ENCODE measurements at places on chromosomes 5 and 9. TPM values are rescaled to one million over a fixed set of nuclear protein-coding genes. Genes with fewer than 3 reads are reported as not detected.

The HRH2 gene
- 16.9 TPM for total RNA-seq

The PAX5 gene
- total RNA-seq, result 0.21 TPM

The WDR55 gene
- 25.9 TPM for total RNA-seq

The GABRA1 gene
- total RNA-seq, result not detected

The MCTP1 gene
- total RNA-seq, result 0.53 TPM

The EIF4E1B gene
- total RNA-seq, result not detected

The DAB2 gene
- total RNA-seq, result 0.05 TPM

The CDH12 gene
- total RNA-seq, result not detected

The PFN3 gene
- total RNA-seq, result not detected

- H3K27ac ChIP-seq, result no peak overlapping the region
- H3K4me1 ChIP-seq, result no peaks in the 10 kb centered on the region
- H3K27me3 ChIP-seq, result peaks cover 33% of the 10 kb centered on the region
- no peak overlapping the region for H3K4me3 ChIP-seq
- no peaks in the 10 kb centered on the region for H3K36me3 ChIP-seq
- DNase-seq, result peak; percentile 59
These were observed 73.2 kb upstream of the EPB41L4A start for GRCh38 chr5:112492291-112492690.

GRCh38 chr5:68441309-68442073 lies 225.9 kb downstream of the PIK3R1 start:
- peak overlapping the region; percentile 3 for H3K27ac ChIP-seq
- H3K27me3 ChIP-seq, result peaks cover 6% of the 10 kb centered on the region
- peak; percentile 29 for DNase-seq
- H3K4me1 ChIP-seq, result peaks cover 22% of the 10 kb centered on the region
- H3K36me3 ChIP-seq, result no peaks in the 10 kb centered on the region

DNA sequence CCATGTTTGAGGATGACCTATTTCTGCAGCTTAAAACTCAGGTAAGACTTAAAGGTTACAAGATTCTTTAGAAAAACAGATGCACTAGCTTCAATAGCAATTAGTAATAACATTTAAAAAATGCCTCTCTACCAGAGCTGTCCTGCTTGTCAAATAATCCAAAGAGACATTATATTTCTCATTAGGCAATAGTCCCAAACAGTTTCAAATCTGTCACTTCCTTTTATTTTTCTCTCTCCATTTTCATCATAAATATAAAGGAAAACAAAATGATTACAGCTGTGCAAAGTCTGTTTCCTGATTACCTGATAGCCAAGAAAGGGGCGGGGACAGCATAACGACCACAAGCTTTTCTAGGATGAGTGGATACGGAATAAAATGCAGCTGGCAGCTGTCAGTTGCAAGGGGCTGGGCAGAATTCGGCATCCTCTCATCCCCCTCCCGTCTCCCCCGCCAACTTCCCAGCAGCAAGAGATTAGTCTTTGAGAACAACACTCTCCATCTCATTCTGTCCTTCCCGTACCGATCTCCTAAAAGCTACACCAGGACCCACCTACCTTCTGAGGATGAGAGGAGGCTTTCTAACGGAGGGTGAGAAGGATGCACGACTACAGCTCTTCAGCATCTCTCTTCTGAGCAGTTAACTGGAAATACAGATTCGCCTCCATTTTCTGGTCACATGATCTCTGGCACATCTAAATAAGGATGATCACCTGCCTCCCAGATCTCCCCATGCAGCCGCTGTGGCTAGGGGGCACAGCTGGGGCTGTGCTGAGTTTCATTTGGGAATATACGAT lies 72.5 kb upstream of the PCA3 start:
- H3K4me1 ChIP-seq, result peaks cover 17% of the 10 kb centered on the region
- peak overlapping the region; percentile 47 for H3K4me3 ChIP-seq
- DNase-seq, result no peak
- peak overlapping the region; percentile 33 for H3K27ac ChIP-seq

- DNase-seq, result no peak
- no peak overlapping the region for H3K4me3 ChIP-seq
- H3K36me3 ChIP-seq, result no peaks in the 10 kb centered on the region
- peaks cover 36% of the 10 kb centered on the region for H3K27me3 ChIP-seq
- no peak overlapping the region for H3K27ac ChIP-seq
These were observed 22.1 kb upstream of the MARCHF6 start for GRCh38 chr5:10331341-10331796.

- no peak overlapping the region for H3K4me3 ChIP-seq
- peaks cover 4% of the 10 kb centered on the region for H3K27me3 ChIP-seq
- DNase-seq, result no peak
- H3K36me3 ChIP-seq, result no peaks in the 10 kb centered on the region
- no peak overlapping the region for H3K27ac ChIP-seq
These were observed 37.0 kb upstream of the RANBP6 start for GRCh38 chr9:6052293-6052919.

- H3K4me3 ChIP-seq, result no peak overlapping the region
- no peak for DNase-seq
- no peaks in the 10 kb centered on the region for H3K4me1 ChIP-seq
- peaks cover 16% of the 10 kb centered on the region for H3K36me3 ChIP-seq
These were observed 31.7 kb downstream of the HSDL2 start for GRCh38 chr9:112411626-112412027.

GRCh38 chr5:88683506-88684135 lies 199.4 kb downstream of the MEF2C start:
- peak; percentile 51 for DNase-seq
- H3K27me3 ChIP-seq, result peaks cover 74% of the 10 kb centered on the region
- H3K4me1 ChIP-seq, result peaks cover 9% of the 10 kb centered on the region
- H3K4me3 ChIP-seq, result peak overlapping the region; percentile 8
- H3K27ac ChIP-seq, result no peak overlapping the region

GRCh38 chr5:77431719-77432118 lies 60.4 kb downstream of the WDR41 start:
- no peak for DNase-seq
- peaks cover 8% of the 10 kb centered on the region for H3K36me3 ChIP-seq
- no peaks in the 10 kb centered on the region for H3K27me3 ChIP-seq

DNA sequence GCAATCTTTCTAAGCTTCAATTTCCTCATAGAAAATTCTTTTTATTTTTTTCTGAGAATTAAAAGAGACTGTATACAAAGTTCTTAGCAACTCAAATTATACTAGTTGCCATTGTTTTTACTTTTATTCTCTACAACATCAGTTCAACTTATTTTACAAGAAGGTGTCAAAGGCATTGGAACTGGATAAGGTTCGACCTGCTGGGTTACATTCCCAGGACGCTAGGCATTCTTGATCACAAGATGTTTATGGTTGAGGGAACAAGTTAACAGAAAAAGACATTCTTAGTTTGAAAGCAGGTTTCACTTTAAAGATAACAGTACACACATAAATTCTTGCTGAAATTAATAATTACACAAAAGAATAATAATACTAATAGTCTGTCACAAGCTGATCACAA lies 163.5 kb upstream of the SNX2 start:
- H3K4me3 ChIP-seq, result no peak overlapping the region
- DNase-seq, result no peak
- no peaks in the 10 kb centered on the region for H3K4me1 ChIP-seq
- no peak overlapping the region for H3K27ac ChIP-seq
- no peaks in the 10 kb centered on the region for H3K27me3 ChIP-seq
- H3K36me3 ChIP-seq, result no peaks in the 10 kb centered on the region

DNA sequence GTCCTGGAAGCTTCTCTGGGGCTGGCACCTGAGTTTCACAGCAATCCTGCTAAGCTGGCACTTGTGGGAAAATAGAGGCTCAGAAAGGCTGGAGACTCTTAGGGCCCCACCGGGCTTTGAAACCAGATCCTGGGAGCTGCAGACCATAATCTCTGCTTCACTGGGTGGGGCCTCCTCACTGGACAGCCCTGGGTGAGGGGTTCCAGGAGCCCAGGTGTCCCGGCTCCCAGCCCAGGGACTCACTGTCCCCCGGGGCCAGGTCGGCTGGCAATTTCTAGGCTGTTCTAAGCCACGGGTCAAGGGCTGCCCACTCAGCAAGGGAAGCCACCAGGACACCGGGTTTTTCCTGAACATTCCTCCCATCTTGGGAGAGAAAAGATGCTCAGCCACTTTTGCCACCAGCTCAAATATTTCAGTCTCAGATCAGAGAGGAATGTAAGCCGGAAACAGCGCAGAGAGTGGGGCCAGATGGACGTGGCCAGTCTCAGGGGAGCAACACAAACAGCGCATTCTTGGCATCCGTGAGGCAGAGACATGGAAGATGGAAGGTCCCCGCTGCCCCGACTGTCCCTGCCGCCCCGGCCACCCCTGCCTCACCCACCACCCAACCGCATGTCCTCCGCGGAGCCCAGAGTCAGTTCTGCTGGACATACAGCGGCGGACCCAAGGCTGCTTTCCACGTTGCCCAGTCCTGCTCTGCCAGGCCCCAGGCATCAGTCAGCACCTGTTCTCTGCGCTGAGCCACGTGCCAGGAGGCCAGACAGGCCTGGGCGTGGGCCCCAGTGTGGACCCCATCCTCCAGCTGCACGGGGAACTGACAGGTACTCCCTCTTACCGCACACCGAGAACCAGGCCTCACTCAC lies 72.6 kb downstream of the VAV2 start:
- H3K36me3 ChIP-seq, result no peaks in the 10 kb centered on the region
- H3K4me3 ChIP-seq, result no peak overlapping the region
- no peaks in the 10 kb centered on the region for H3K4me1 ChIP-seq
- no peak for DNase-seq

GRCh38 chr9:37290940-37291485 lies 131.5 kb upstream of the GRHPR start:
- H3K27ac ChIP-seq, result peak overlapping the region; percentile 93
- DNase-seq, result no peak
- peaks cover 70% of the 10 kb centered on the region for H3K4me1 ChIP-seq
- H3K27me3 ChIP-seq, result no peaks in the 10 kb centered on the region

GRCh38 chr9:113296796-113297558 lies 6.2 kb downstream of the RNF183 start:
- peaks cover 3% of the 10 kb centered on the region for H3K36me3 ChIP-seq
- no peak for DNase-seq
- no peak overlapping the region for H3K27ac ChIP-seq
- no peaks in the 10 kb centered on the region for H3K4me1 ChIP-seq
- no peak overlapping the region for H3K4me3 ChIP-seq

DNA sequence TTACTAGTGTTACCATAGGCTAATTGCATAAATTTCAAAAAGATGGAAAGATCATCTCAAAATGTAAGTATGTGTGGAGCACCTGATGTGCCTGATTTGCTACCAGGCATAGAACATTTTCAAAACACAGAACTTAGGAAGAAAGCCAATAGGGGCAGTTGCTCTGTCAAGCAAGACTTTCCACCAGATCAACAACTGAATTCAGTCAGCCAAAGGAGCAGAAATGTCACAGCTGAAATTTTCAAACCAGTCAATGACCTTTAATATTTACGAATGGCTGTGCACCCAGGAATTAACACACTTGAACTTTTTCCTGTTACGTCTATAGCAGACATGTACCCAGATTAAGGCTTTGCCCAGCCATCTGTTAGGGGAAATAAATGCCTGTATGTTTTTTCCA lies 452.8 kb upstream of the PTGER4 start:
- no peak for DNase-seq
- no peaks in the 10 kb centered on the region for H3K27me3 ChIP-seq
- peak overlapping the region; percentile 52 for H3K27ac ChIP-seq

DNA sequence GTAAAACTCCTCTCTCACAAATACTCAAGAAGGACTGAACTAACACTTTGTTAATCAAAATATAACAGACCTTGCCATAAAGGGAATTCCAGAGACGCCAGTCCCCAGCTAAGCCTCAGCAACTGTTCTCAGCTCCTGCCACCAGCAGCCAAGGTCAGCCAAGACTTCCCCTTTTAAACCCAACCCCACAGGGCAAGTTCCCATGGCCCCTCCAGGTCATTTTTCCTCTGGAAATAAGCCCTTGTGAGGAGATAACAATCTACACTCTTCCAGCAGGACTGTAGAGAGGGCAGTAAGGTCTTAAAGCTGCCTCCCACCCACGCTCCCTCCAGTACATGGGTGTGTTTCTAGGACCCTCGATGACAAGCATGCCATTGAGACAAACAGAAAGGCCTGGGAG lies 78.3 kb downstream of the DPYSL3 start:
- H3K4me3 ChIP-seq, result no peak overlapping the region
- H3K4me1 ChIP-seq, result no peaks in the 10 kb centered on the region
- no peak for DNase-seq
- no peak overlapping the region for H3K27ac ChIP-seq
- peaks cover 5% of the 10 kb centered on the region for H3K27me3 ChIP-seq

DNA sequence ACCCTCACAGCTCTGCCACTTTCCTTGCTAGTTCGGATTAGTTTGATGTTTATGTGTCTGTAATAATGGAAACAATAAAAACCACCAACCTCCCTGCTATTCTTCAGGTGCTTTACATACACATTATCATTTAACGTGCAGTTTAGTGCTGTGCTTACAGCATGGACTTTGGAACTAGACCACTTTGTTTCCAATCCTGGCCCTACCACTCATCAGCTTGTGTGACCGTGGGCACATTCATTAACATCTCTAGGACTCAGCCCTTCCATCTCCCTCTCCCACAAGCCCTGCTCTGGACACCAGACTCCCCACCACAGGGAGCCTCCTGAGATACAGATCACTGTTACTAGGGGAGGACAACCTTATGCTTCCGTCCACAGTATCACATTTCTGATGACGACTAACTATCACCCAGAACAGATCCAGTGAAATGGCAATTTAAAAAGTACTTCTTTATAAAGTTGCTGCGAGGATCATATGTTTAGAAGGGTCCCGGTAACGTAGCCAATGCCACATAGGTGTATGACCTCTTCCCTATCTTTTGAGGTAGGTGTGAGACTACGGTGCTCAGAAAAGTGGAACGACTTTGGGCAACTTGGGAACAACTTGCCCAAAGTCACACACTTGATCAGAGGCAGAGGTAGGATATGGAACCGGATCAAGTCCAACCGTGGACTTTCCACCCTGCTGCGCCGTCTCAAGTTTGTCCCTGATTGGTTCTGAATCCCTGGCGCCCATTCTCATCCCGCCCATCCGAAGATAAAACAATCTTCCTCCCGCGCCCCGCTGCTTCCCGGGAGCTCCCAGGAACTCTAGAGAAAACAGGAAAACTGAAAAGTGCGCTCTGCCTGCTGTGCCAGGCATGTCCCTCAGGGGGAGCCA lies 132.4 kb upstream of the NIPBL start:
- H3K27me3 ChIP-seq, result peaks cover 48% of the 10 kb centered on the region
- no peak for DNase-seq
- no peaks in the 10 kb centered on the region for H3K36me3 ChIP-seq
- H3K27ac ChIP-seq, result no peak overlapping the region
- peak overlapping the region; percentile 72 for H3K4me3 ChIP-seq

- H3K4me1 ChIP-seq, result peaks cover 3% of the 10 kb centered on the region
- H3K27me3 ChIP-seq, result no peaks in the 10 kb centered on the region
- peaks cover 77% of the 10 kb centered on the region for H3K36me3 ChIP-seq
- H3K4me3 ChIP-seq, result no peak overlapping the region
These were observed 53.1 kb downstream of the LMNB1 start for GRCh38 chr5:126830061-126830460.
